A549 treated with RU486 at 1 μM for 4 hours (cell line): ENCODE measurements at places on chromosomes 3 and 15. TPM values are rescaled to one million over a fixed set of nuclear protein-coding genes. Genes with fewer than 3 reads are reported as not detected.

TSC22D2 gene
- 10.6 to 13.3 TPM (median 12.3 TPM) in 5 replicates for total RNA-seq

PAQR5 gene
- 78.9 to 110 TPM (median 109 TPM) in 5 replicates for total RNA-seq

ZCWPW2 gene
- total RNA-seq = 0.09 TPM in 1 of 5 replicates, not detected in the others

SPINK8 gene
- not detected in 5 replicates for total RNA-seq

IMPG2 gene
- 0.02 TPM in 1 of 5 replicates, not detected in the others for total RNA-seq
